Head of caudate nucleus (tissue), 42 donors: ENCODE measurements at places on chromosomes 7 and 10.

DNA sequence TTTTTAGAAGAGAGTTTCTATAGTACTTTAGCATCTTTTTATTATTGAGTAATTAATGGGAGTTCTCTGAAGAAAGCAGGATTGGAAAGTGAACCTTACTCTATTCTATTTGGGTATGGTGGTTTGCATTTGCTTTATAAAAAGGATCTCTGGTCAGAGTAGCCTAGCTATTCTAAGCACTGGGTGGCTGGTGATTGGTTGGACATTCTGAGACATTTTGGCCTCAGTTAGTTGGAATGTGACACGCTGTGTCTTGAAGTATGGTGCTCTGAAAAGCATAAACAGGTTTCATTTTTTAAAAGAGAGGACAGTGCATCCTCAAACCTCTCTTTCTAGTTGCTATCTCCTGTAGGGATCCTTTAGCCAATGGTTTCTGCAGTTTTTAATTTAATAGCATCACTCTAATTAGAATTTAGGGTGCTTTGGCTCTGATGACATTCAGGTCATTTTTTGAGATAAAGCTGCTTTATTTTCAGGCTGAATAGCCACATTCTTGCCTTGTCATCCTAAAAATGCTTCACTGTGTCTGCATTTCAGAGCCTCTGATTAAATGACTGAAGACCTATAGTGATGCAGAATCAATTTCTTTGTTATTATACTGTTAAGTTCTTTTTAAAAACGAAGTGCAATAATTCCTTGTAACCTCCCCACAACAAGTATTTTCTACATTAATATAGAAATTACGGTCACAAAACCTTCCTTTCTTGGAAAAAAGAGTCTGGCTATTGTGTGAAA lies 20.6 kb downstream of the TMEM178B start:
- no peak for DNase-seq

DNA sequence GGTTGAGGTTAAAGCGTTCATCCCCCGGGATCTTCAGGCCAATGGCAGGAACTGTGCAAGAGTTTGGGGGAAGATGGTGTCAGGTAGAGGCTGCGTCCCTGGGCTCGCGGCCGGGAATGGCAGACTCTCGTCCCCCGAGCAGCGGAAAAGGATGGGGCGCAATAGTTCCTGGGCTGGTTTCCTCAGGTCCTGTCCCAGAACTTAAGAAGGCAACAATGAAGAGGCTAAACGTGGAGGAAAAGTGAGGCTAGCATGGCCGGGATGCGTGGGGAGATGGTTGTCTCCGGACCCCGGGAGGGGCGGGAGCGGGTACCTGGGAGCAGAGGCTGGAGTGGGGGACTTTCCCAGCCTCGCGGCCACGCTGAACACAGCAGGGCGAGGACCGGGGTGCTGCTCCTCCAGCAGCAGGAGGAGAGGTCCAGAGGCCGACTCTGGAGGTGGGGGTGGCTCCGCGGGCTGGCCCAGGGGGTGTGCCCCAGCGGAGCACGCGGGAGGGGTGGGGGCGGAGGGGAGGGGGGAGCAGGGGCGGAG lies 882 bp downstream of the IRF5 start:
- DNase-seq: no peak

DNA sequence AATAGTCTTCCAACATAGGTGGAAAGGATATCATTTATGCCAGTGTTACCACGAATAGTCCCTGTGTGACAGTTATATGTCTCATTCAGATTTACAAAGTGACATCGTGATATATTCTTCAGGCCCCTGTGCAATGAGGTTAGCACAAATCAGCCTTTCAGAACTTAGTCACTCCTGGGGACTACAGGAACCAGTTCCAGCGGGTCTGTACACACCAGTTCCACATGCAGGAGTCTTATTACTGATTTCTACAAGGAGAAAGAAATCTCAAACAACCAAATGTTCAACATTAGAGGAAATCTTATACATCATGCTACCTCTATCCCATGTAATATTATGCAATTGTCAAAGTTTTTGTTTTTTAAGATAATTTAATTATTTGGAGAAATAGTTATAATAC lies 4.4 kb upstream of the WDR91 start:
- DNase-seq: no peak

DNA sequence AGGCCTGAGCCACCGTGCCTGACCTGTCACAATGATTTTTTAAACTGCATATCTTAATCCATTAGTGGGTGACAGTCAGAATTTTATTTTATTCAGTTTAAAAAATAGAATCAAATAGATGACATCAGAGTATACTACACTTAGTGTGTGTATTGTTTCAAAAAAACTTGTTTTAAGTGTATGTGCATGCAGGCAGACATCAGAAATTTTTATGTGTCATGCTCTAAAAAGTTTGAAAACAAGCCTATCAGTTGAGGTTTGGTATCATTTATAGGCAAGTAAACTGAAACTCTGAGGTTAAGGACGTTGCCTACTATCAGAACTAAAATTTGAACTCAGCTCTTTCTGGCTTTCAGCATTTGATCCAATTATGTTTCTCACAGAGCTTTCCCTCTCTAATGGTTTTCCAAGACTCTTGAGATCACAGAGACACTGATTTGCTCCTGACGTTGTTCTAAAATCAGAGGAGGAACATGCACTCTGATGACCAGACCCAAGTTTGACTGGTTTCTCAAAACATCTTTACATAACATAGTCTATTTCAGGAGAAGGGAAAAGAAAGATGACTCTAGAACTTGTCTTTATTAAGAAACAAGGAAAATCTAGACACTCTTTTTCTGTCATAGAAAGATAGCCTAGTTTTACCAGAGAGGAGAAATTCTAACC lies 188.6 kb downstream of the AUTS2 start:
- no peak for DNase-seq

GRCh38 chr10:6416892-6417512 lies 163.1 kb downstream of the PRKCQ start:
- DNase-seq: no peak
